Anterior cingulate cortex (tissue), 58 donors: ENCODE measurements at places on chromosomes 11 and 22.

DNA sequence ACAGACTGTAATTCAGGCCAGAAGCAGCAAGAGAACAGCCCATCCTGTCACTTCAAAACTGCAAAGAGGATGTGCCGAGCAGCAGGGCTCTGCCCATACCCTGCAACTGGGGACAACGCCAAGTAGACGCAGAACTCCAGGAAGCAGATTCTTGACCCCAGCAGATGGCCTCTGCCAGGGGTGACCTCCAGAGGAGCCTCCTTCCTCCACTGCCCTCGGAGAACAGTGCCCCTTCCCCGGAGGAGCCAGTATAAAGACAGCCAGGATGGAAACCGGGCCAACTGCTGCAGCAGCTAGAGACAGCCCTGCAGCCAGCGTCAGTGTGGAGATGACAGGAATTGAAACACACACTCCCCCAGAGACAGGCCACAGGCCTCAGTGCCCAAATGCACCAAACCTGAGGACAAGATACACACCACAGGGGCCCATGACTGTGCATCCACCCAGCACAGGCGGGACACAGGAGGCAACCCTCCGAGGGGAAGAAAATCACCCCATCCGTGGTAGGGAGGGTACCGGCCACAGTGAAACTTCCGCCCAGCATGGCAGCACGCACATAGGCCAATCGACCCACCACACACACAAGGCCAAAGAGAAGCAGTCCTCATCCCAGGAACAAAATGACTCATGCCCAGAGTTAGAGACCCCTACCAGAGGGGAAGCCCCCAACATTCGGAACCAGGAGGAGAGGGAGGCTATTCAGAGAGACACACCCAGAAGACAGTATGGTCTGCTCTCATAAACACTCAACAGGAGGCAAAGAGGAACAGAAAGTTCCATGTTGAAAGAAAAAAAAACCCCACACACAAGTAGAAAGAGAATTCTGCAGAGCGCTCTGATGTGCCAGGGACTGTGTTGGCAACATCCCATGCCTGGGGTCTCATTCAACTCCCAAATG is 5.6 kb downstream of the AHNAK start:
- no peak for DNase-seq

DNA sequence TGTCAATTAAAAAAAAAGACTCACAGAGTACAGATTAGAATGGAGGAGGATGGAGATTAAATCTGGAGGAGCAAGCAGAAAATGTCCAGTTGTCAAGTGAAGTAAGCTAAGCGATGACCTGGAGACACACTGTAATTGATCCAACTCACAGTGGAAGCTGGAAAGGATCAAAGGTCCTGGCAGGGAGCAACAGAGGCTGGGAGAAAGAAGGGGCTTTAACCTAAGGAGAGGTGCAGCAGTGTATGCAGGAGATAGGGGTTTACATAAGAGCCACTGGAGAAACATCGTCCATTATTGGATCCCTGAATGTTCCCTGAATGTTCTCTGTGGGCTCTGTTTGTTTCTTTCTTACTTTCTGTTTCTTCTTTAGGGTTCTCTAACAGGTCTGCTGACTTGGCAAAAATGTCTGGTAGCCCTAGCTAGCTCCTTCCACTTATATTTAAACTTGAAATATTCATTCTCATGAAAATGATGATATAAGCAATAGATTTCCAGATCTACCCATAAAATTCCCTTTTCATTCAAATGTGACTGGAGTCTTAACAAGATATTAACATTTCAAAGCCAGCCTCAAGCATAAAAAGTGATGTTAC is 30.1 kb upstream of the CAT start:
- no peak for DNase-seq

GRCh38 chr11:102485095-102485722 is 32.6 kb upstream of the TMEM123 start:
- DNase-seq: no peak

GRCh38 chr11:113329725-113330124 is 15.3 kb downstream of the TTC12 start:
- no peak for DNase-seq

GRCh38 chr11:43694477-43694876 is 13.9 kb downstream of the HSD17B12 start:
- no peak for DNase-seq

DNA sequence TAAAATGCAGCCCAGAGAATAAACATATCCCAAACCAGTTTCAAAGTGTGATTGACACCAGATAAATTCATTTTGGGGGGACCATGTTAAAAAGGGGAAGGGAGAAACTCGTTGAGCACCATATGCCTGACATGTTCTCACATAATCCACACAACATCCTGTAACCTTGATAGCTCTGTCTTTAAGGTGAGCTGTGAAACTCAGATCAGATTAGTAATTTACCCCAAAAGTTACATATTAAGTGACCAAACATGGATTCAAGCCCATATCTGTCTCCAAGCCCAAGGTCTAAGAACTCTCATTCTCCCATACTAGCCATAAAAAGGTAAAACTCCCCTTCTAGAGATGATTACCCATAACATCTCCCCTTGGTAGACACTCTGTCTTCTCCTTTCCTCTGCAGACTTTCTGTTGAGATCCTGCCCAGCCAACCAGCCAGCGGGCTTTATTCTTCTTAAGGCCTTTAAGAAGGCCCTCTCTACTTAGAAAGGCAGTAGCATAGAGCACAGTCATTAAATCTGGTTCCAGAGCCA is 150.7 kb downstream of the CCDC34 start:
- DNase-seq: no peak

DNA sequence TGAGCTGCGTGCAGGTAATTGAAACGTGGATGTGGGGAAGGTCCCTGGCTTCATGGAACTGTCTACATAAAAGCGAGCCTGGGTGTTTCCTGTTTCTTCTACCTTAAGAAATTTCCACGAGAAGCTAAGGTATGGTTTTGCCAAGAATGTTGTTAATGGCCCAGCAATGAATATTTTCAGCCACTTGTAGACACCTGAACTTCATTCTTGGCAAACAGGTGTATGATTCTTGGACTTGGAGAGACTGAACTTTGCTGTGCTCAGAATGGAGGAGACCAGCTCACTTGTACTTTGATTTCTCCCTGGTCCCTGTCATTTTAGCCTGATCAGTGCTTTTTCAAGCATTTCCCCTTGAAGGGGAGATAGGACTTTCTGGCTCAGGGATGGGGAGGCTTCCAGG is 20.8 kb downstream of the LRP5 start:
- DNase-seq: no peak

- DNase-seq: no peak
Measured at GRCh38 chr22:17400305-17400704, 31.0 kb downstream of the CECR2 start.
